IMR-90 (cell line): ENCODE measurements at places on chromosomes 1 and 21. TPM values are rescaled to one million over a fixed set of nuclear protein-coding genes. Genes with fewer than 3 reads are reported as not detected.

Gene OR2L2
- polyA plus RNA-seq: not detected in 2 replicates

Gene GPR52
- not detected in 2 replicates for polyA plus RNA-seq

- DNase-seq: peak; percentile 97
Observed at GRCh38 chr1:12601700-12602658, 16.0 kb downstream of the DHRS3 start.

DNA sequence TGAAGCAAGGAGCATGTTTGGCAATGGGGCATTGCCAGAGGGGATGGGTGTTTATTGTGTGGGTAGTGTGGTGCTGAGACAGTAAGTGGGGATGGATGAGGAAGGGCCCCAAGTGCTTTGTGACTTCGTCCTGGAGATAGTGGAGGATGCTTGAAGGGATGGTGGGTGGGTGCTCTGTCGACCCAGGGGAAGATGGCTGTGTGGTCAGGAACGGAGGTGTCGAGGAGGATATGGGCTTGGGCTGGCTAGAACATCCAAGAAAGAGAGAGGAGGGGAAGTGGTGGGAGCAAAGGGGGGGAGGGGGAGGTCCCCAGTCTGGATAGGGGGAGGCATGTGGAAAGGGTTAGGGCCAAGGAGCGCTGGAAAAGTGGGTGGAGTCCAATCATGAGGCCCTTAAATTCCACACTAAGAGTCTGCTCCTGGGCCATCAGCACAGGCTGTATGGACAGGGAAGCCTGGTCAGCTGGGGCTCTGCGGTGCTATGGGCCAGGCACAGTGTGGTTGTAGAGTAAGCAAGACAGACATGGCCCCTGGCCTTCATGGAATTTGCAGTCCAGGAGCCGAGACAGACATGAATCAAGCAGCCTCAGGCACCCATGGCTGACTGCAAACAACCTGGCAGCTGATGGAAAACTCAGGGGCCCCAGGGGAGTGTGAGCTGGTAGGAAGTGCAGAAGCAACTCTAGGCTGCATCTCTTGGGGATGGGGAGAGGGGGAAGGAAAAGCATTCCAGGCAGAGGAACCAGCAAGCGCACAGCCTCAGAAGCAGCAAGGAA lies 36.3 kb downstream of the EDN2 start:
- DNase-seq: no peak

DNA sequence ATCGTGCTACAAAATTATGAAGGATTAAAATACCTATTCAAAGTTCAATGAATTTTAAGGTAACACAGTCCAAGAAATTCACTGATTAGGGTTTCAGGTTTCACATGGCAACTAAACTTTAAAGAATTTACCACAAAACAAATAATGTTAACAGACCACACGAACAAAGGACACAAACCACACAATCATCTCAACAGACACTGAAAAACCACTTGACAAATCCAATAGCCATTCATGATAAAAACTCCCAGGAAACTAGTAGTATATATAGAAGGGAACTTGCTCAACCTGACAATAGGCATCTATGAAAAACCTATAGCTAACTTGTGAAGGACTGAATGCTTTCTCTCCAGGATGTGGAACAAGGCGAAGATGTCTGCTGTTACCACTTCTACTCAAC lies 21.1 kb upstream of the SH2D5 start:
- DNase-seq: peak; percentile 70

GRCh38 chr1:9628541-9629444 lies 22.7 kb upstream of the PIK3CD start:
- no peak for DNase-seq

GRCh38 chr1:155177192-155177917 lies 3.7 kb downstream of the TRIM46 start:
- no peak for DNase-seq

DNA sequence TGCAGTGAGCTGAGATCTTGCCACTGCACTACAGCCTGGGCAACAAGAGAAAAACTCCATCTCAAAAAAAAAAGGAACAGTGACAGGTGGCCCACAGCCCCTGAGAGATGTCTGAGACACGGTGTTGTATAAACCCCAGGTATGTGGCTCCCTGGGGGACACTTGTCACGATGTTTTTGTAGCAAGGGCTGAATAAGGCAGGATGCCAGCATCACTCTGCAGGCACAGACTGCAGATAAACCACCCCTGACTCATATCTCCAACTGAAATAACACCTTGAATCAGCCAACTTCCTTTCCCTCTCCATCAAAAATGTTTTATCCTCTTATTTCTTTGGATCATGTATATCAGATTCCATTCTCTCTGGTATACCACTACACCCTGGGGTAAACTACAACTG lies 52.5 kb downstream of the NMNAT2 start:
- no peak for DNase-seq

GRCh38 chr1:148263128-148263905 lies 111.2 kb upstream of the NBPF11 start:
- DNase-seq: peak; percentile 55

DNA sequence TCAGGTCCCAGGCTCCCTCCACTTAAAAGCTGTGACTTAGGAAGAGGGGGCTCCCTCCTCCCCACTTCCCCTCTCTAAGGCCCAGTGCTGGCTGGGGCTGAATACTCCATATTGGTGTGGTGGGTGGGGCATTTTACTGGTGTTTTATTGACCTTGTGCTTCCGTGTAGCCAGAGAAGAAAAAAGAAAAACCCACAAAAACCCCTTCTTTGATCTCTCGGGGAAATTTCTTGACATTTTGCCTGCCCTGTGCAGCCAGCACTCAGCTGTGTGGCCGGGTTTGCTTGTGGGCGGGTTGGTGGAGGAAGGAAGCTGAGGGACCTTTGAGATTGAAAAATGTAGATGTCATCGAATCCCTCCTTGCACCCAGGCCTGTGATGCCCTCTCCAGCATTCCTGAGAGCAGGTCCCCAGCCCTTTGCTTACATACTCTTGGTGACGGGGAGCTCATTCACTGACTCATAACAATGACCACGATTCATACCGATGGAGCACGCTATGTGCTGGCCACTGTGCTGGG lies 24.8 kb downstream of the TNFRSF8 start:
- DNase-seq: no peak

DNA sequence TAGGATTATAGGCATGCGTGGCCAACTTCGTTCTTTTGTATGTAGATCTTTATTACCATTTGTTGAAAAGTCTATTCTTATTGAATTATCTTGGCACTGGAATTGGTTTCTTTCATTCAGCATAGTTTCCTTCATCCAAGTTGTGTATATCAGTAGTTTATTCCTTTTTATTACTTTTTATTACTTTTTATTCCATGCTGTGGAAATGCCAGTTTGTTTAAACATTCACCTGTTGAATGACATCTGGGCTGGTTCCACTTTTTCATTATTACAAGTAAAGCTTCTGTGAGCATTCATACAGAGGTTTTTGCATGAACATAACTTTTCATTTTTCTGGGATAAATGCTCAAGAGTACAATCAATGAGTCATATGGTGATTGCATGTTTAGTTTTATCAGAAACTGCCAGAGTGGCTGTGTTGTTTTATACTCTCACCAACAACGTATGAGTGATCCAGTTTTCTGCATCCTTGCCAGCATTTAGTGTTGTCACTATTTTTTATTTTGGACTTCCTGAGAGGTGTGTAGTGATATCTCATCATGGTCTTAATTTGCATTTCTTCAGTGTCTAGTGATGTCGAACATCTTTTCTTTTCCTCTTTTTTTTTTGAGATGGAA lies 28.6 kb downstream of the PTPRU start:
- peak; percentile 84 for DNase-seq

GRCh38 chr1:67749844-67750690 lies 65.1 kb downstream of the GADD45A start:
- peak; percentile 83 for DNase-seq

GRCh38 chr1:153942766-153943549 lies 3.6 kb downstream of the DENND4B start:
- no peak for DNase-seq

DNA sequence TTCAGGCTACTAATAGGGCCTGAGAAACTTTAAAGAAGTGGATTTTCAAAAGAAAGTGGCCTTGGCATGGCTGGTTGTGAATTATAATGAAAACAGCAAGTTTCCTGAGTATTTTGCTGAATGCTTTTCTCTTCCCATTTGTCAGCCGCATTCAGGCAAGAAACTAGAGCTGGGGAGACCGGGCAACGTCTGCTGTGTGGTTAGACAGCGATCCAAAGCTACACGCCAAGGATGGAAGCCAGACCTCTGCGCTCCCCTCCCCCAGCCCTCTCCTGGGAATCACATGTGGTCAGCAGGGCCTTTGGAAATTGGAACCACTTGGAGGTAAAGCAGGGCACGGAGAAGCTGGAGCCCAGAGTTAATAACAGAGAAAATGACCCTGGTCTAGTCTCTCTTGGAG lies 114.1 kb upstream of the CD34 start:
- DNase-seq: no peak

DNA sequence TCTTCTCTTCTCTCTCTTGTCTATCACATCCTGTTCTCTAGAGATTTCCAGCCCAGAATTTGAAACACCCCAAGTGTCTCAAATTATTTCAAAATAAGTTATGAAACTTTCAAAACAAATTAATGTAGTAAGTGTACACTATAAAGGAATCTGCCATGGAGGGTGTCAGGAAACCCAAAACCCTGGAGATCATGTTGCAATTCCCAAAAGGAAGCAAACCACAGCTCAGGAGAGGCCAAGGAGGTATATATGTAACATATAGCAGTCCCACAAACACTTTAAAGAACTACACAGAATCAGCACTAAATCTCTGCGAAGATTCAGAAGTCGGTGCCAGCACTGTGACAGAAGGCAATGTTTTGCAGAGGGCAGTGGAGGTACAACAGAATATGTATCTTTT lies 26.6 kb downstream of the PTPN14 start:
- no peak for DNase-seq

DNA sequence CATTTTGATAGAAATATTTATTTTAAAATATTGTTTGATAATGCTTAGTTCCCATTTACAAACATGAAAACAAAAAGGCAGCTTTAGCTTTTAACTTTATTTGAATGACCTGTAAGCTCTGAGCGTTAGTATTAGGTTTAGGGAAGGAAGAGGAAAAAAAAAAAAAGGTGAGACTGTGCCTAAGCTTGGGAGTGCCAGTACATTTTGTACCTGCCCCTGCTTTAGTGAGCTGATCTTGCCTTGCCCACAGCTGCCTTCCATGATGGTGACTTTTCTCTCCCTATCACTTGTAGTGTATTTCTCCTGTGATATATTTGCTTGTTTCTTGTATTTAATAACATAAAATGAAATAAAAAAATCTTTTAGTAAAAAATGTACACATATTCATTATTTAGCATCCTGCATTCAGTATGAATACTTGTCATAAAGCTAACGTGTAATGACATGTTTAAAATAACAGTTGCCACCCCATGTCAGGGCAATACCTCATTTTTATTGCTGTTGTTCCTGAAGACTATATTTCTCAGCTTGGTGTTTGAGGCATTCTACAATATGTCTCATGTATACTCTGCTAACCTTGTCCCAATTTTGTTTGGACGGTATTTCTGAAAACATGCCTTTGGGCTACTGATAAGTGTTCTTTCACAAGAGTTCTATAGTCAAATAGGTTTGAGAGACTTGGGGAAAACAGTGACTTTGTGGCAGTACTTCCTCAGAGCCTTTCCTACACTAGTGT lies 76.3 kb downstream of the NEK7 start:
- no peak for DNase-seq

DNA sequence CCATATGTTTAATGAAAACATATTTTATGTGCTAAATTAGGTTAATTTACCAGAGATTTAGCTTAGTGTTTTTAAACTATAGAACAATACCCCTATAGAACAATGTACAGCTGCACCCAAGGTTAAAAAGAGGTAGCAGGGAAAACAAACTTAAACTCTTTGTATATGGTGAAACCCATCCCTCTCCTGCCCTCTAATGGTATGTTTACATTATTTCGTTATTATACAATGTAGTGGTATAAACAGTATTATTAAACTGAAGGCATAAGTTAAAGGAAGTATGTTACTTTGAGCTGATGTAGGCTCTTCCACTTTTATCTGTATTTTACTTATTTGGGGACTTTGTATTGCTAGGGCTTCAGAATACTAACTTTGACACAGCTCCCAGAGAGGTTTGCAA lies 16.7 kb upstream of the ZYG11A start:
- peak; percentile 34 for DNase-seq

DNA sequence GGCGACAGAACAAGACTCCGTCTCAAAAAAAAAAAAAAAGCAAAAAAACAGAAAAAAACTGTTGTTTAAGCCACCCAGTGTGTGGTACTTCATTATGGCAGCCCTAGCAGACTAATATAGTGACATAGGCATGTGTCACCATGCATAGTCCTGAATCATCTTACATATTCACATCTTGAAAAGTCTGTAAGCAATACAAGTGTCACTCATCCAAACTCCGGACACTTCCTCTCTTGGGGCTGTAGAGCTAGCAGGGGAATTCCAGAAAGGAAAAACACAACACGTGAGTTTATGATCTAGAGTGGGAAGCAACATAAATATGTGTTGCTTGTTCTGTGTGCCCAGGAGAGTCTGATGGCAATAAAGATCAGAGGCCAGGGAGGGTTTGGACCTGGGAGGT lies 81.6 kb upstream of the KCNE2 start:
- peak; percentile 13 for DNase-seq

DNA sequence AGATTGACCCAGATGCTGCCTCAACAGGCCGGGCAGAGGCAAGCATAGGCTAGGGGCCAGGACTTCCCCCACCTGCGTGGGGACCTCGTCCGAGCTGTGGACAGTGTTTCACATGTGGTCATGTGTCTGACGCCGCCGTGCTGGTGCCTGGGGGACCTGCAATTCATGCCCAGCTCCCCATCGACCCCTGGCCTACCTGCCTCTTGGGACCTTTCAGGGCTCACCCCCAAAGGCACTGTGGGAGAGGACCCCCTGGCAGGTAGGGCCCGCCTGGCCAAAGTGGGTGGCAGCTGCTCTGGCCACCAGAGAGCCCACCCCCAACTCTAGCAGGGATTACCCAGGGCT lies 4.4 kb downstream of the TMEM201 start:
- no peak for DNase-seq

- DNase-seq: no peak
Observed at GRCh38 chr1:63010913-63011660, 227.2 kb downstream of the ATG4C start.

DNA sequence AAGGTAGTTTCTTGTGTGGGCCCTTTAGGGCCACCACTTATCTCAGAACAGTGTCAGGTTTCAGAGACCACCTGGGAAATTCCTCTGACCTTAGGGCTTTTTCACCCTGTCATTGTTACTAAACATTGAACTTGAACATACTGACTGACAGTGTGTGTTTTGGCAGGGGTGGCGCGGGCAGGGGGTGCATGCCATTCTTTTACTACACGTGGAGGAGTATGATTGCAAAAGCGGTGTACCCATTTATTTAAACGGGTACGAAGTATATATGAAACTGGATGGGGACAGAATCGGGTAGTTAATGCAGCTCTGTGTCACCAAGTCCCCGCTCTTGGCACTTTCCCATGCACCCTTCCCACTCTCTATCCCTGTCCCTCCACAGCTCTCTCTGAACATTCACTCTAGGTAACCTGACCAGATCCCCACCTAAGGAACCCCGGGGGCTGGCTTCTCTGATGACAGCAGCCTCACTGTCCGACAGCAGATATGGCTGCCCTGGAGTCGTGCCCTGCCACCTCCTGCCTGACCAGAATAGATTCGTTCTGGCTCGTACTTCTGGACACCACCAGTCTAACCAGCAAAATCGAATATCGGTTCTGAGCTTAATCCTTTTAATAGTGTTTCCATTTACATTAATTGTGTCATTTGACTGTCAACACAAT lies 51.3 kb downstream of the NFASC start:
- DNase-seq: no peak
